Epithelial cell of proximal tubule (primary cell): ENCODE measurements at places on chromosomes 2 and 18. TPM values are rescaled to one million over a fixed set of nuclear protein-coding genes. Genes with fewer than 3 reads are reported as not detected.

MAP2 gene
- 4.0 and 12.2 TPM in 2 replicates for total RNA-seq

NEURL3 gene
- 1.0 and 8.6 TPM in 2 replicates for total RNA-seq

THSD7B gene
- total RNA-seq: 0.81 and 1.4 TPM in 2 replicates

TNFRSF11A gene
- total RNA-seq: 0.80 and 4.2 TPM in 2 replicates

IL36RN gene
- not detected in 2 replicates for total RNA-seq

CCL20 gene
- total RNA-seq: 1.0 and 1.2 TPM in 2 replicates

ANKRD29 gene
- 1.2 and 2.7 TPM in 2 replicates for total RNA-seq

GRCh38 chr2:129877289-129877741, 102.2 kb upstream of the RAB6C start:
- DNase-seq: peak; percentile 7

DNA sequence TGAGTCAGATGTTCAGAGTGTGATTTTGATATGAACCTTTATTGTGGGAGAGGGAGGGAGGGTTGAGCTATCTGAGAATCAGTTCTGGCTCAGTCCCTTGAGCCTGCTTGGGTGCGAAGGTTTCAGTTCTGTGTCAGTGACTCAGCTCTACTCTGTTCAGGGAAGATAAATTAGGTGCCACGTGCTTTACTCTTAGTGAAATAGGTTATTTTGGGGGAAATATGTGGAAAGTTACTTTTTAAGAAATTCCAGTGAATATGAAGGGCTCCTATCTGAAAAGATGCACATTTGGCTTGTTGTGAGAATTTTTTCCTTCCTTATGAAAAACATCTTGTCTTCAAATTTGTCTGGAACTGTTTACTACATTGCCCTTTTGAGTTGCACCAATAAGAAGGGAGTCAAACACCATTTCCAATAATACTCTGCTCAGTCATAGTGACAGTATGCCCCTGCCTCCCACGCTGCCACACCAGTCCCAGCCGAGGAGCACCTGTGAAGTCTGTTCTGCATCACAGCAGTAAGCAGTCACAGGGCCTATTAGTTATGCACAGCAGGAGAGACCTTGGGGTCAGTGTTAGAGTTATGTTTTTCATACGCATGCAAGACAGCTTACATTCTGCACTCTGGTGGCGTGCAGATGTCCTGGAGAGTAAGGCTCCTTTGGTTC, 32.8 kb upstream of the DNAH7 start:
- DNase-seq: no peak

- DNase-seq: peak; percentile 39
These were observed 31.9 kb downstream of the ACKR3 start for GRCh38 chr2:236601316-236602202.

- no peak for DNase-seq
These were observed 143.5 kb downstream of the CELF4 start for GRCh38 chr18:37422116-37422515.

GRCh38 chr2:138689705-138690104, 90.5 kb downstream of the NXPH2 start:
- DNase-seq: no peak

DNA sequence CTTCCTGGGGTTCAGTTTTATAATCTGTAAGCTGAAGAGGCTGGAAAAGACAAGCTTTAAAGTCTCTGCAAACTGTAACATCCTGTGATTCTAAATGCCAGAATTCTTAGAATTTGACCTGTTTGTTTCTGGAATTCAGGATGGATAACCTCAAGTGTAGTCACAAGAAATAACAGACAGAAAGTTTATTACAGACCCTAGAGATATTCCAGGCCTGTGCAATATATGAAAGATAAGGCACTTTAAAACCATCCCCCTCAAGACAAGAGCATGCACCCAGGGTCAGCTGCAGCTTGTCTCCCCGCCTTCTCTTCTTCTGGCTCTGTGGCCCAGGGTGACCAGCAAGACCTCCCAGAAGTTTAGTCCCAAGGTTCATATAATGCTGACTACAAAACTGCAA, 298.7 kb upstream of the ACVR2A start:
- DNase-seq: no peak

- no peak for DNase-seq
These were observed 113.0 kb downstream of the RBMS1 start for GRCh38 chr2:160380611-160381010.

DNA sequence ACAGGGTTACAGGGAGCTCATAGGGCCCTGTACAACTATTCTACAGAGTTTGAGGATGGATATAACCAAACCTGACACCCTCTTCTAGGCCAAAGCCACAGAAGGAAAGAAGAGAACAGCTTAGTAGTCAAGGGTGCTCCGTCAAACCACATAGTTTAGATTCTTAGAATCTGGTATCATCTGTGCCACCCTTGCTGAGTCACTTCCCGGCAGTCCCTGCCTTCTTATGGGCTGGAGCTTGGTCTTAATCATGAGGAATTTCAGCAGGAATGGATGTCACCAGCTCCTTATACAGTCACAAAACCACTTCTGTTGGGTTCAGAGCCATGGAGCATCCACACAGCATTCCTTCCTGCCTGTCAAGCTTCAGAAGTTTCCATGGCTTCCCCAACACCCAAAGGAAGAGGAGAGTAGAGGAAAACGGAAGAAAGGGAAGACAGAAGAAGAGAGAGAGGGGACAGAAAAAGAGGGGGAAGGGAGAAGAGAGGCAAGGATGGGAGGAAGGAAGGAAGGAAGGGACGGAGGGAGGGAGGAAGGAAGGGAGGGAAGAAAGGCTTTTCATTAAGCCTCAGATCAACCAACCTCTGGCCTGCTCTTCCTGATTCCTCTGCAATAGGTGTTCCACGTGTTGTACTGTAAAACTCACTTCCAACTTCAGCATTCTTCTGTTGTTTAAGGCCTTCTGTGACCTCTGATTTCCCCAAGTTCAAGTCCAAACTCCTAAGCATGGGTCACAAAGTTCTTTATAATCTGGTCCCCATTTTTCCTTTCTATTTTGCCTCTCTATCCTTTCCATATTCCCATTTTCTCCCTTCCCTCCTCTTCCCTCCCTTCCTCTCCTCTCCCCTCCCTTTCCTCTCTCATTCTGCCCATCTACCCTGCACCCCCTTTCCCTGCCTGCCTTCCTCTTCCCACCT, 246.1 kb upstream of the TNP1 start:
- DNase-seq: peak; percentile 99

- DNase-seq: no peak
These were observed 7.7 kb upstream of the EFEMP1 start for GRCh38 chr2:55931281-55931680.

DNA sequence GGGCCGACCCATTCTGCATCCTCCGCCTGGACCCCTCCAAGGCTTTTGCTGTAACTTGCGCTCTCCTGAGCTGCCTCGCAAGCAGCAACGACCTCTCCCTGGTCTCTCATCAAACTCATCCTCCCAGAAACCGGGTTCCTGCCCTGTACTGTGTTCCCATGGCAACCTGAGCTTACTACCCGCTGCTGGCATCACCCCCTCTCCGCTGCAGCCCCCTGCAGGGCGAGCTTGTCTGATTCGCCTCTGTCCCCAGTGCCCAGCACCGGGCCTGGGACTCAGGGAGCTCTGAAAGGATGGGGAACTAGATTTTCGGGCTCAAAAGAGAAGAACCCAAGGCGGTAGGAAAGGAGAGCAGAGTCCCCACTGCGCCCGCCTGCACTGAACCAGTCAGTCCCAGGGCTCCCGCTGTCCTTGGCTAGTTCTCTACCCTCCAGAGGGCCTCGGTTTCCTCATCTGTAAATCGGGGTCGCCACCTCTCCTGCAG, 463 bp downstream of the HS1BP3 start:
- DNase-seq: no peak
